ENCODE measurements at places on chromosomes 11 and 22.

GRCh38 chr22:47259990-47260389, 497.5 kb downstream of the TBC1D22A start:
- no peak for ATAC-seq

DNA sequence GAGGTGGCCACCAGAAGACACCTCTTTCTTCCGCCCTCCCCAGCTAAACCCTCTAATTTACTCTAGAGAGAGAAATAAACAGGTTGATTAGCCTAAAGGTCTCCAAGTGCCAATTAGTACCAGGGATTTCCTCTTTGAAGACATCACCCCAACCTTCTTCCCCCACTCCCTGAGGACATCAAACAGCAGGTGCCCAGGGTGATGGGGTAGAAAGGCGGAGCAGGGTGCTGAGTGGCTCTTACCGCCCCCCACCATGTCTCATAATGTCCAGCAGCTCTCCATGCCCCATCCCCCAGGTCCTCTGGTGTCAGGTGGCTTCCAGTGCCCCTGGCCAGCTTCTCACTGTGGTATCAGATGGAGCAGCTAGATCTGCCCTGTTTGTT, 5.3 kb upstream of the GNAZ start:
- no peak for ATAC-seq

DNA sequence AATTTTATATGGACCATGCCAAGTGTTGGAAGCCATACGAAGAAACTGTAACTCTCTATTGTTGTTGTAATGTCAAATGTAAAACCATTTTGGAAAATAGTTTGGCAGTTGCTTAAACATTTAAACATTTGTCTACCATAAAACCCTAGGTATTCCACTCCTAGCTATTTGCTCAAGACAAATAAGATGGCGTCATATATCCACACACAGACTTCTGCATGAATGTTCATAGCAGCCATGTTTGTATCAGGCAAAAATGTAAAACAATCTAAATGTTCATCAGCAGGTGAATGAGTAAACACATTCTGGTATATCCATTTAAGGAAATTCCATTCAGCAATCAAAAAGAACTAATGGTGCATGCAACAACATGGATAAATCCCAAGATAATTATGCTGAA, 27.9 kb downstream of the OR9I1 start:
- no peak for ATAC-seq

GRCh38 chr11:72406540-72407527, 27.5 kb downstream of the CLPB start:
- no peak for ATAC-seq

DNA sequence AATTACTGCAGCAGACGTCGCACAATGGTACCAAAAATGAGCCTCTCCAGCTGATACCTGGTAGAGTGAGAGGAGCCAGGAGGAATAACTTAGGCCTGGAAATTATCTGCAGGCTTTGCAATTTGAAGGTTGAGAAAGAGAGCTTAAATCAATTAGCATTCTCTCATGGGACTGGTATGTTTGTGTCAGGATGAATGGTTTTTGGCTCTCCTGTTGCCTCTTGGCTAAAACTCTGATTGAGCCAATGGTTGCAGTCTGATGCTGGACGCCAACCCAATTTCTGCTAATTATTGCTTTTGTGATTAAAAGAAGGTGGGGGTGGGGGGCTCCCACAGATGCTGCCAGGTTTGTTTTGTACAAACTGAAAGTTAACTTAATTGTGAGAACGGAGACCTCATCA, 12.5 kb upstream of the NELL1 start:
- ATAC-seq, result no peak

- no peak for ATAC-seq
These were observed 456.9 kb downstream of the OPCML start for GRCh38 chr11:133075351-133075750.

DNA sequence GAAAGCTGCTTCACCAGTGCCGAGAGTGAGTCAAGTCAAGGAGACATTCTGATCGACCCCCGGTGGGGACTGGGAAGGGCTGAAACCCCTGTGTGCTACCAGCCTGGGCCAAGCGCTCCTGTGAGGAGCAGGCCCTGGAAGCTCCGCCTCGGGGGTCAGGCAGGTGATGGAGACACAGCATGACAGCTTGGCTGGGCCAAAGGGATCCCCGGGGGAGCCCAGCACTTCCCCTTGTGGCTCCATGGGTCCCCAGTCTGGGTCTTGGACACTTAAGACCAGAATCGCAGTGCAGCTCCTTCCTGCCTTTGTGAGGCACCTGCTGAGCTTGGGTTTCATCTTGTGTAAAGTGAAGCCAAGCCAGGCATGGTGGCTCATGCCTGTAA, 89.2 kb downstream of the MORC2 start:
- no peak for ATAC-seq

GRCh38 chr11:131373756-131374155, 3.3 kb downstream of the NTM start:
- ATAC-seq, result no peak

GRCh38 chr11:121478226-121478894, 25.6 kb upstream of the SORL1-AS1 start:
- ATAC-seq, result no peak

DNA sequence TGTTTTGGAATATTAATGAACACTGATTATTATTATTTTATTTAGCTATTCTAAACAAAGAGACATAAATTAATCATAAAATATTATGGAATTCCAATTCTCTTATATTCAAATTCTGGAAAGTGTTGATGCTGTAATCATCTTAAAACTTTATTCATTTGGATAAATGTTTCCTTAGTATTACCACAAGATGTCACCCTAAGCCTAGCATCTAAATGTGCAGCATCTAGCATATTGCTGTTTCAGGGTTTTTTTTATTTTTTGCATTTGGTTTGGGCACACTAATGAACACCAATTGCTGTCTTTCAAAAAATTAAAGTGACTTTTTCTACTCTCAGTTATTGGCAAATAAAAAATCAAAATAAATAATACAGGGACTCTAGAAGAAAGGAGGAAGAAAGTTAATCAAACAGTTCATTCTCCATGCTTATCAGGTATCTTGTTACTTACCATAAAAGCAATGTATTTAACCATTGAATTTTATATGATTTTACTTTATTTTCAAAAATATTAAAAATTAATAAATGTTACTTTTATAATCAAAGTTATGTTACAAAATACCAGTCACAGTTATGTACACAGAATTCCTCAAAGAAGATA, 31.8 kb downstream of the DLG2 start:
- peak; percentile 51 for ATAC-seq

DNA sequence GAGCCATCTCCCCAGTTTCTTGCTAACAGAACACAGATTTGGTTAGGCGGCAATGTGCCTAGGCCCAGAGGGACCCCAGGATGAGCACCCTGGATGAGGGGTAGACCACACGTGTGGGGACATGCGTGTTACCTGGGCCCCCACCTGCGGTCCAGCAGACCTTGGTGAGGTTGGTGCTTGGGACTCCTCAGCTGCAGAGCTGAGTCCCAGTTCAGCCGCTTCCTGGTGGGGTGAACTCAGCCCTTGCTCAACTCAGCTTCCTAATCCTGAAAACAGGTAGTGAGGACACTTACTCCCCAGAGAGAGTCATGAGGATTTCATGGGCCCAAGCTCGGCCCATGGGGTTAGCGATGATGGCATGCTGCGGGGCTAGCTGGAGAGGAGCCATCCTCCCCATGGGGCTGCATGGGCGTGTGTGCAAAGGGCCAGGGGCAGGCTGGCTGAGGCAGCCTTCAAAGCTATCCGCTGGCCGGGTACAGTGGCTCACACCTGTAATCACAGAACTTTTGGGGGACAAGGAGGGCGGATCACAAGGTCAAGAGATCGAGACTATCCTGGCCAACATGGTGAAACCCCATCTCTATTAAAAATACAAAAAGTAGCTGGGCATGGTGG, 46.9 kb upstream of the SHISAL1 start:
- no peak for ATAC-seq

GRCh38 chr11:1978720-1979473, 18.7 kb downstream of the H19 start:
- no peak for ATAC-seq

- ATAC-seq, result no peak
These were observed 26.4 kb upstream of the PPFIA1 start for GRCh38 chr11:70243912-70244652.

DNA sequence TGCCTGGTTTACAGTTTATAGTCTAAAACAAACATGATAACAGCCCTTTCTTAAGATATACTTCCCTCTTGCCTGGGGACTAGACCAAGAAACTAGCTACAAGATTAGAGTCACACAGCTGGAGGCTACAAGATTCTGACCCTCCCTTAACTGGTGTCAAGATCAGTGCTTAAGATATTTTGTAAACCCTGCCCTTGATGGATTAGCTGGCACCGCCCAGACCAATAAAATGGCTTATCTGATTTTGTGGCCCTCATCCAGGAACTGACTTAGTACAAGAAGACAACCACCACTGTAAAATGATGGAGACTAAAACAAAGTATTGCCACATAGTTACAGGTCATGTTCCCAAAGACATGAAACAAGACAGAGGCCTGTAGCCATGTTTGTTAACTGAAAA, 53.4 kb downstream of the FAM181B start:
- no peak for ATAC-seq

DNA sequence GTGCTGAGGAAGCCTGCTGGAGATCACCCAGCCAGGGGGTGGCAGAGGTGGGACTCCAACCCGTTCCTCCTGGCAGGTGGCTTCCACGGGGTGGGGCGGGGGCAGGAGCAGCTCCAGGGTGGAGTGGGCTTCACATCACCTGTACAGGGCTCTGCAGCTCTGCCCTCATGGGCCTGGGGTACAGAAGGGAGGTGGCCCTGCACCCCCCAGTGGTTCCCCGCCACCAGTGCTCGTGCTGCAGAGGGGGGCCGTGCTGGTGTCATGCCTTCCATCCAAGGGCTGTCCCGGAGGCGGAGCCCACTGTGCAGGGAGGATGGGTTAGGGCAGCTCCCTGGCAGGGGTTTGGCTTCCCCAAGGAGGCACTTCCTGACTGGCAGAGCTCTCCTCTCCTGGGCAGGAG, 76.4 kb upstream of the SHISAL1 start:
- ATAC-seq, result no peak

- peak; percentile 91 for ATAC-seq
These were observed 9.2 kb downstream of the FBLN1 start for GRCh38 chr22:45511847-45512261.

DNA sequence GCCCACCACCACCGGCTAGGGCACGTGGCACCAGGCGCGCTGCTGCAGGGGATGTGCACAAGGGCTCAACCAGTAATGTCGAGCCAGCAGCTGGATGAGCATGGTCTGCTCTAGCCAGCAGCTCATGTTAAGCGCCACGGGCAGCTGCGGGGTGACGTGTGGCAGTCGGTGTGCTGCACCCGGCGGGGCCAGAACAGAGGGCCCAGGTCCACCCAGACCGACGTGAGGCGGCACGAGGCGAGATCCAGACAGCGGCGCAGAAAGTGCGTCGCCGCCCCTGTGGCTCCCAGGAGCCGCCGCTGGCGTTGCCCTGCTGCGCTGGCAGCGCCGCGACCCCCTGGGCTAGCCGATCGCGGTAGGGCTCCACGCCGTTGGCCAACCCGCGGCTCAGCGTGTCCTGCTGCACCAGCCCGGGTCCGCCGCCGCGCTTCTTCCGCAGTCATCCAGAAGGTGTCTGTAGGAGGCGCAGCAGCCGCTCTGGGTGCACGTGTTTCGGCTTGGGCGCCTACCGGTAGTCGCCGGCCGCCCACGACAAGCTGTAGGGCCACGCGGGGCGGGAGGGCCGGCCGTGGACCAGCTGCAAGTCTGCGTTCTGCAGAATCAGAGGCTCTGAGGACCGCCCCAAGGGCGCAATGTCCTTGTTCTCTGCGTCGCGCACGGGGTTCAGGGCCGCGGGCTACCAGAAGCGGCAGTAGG, 4.6 kb upstream of the GALR3 start:
- ATAC-seq, result peak; percentile 53

DNA sequence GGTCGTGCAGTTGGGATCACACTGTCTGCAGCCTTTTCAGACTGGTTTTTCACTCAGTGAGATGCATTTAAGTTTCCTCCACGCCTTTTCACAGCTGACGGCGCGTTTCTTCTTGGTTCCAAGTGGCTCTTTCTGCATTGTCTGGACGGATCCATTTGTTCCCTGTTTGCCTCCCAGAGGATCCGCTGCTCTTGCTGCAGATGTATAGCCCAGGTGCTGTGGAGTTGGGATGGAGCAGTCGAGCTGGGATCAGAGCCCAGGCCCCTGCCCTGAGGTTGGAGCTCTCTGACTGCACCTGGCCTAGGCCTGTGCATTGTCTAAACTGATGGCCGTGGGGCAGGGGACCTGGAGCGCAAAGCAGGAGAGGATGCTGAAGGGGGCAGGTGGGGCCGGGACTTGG, 51.6 kb downstream of the PARVB start:
- ATAC-seq, result no peak

- no peak for ATAC-seq
These were observed 3.3 kb upstream of the E2F8 start for GRCh38 chr11:19244084-19244483.

DNA sequence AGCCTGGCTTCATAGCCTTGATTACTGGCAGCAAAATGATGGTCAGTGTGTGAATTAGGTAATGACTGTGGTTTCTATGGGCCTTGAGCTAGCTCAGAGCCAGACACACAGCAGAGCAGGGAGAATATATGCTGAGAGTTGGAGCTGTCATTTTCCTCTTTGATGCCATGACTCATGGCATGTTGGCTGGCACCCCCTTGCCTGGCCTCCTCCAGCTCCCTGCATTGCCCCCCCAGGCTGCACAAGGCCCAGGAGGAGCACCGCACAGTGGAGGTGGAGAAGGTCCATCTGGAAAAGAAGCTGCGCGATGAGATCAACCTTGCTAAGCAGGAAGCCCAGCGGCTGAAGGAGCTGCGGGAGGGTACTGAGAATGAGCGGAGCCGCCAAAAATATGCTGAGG, 20.3 kb upstream of the RRM1 start:
- no peak for ATAC-seq

- ATAC-seq, result peak; percentile 71
These were observed 59.6 kb downstream of the ST3GAL4 start for GRCh38 chr11:126415128-126415527.

DNA sequence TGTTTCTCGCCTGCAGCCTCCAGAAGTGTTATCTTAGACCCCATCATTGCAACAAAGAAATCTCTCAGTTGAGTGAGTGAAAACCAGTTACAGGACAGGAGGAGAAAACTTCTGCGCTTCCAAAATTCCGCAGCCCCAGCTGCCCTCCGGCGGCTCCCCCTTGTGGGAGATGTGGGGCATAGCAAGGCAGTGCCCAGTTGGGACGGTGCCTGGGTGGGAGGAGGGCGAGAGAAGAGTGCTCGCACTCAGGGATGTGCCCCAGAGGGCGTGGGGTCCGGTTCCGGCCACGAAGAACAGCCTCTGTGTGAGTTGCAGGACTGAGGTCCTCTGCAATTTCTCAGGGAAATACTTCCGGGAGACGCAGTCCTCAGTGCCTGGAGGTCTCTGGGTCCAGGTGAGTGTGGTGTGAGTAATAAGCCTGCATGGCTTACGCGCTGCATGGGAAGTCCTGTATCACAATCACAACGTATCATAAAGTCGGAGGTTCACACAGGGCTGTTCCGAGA, 87.0 kb upstream of the BLID start:
- ATAC-seq, result peak; percentile 88

- ATAC-seq, result no peak
These were observed 12.1 kb upstream of the FCHSD2 start for GRCh38 chr11:73154178-73154577.
